CD4-positive, alpha-beta T cell treated with Interleukin-17A for 1 hour (primary cell): ENCODE measurements at places on chromosomes 5 and 9.

- no peak for DNase-seq
These were observed 415.7 kb downstream of the RAB3C start for GRCh38 chr5:58998544-58998943.

DNA sequence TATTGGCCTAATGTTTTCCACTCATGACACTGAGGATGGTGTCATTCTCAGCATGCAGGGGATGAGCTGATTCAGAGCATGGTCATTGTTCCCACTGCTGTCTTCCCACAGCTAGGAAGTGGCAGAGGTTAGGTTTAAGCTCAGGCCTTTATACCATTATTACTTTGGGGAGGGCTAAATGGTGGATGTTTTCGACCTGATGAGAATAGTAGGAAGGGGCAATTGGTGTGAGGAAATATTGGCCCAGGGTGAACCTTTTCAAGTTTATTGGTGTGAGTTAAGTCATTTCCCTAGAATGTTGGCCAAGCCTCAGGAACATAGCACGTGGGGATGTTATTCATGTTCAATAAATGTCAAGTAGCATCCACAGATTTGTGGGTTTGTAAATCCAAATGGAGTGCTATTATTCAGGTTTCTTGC, 59.6 kb downstream of the ARHGAP26 start:
- no peak for DNase-seq

DNA sequence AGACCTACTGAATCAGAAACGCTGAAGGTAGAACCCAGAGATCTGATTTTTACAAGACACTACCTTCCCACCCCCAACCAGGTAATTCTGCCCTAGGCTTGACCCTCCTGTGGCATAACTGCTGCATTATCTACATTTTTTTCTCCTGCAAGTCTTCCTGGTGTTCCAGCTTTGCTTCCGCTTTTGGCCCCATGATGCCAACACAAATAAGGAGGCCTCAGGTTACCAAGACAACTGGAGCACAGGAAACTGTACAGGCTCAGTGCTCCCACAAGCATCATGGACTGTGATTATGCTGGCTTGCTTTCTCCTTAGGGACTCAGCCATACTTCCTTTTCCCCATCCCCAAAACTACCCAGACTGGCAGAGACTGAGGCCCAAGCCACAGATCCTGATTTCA, 6.6 kb upstream of the MSMP start:
- no peak for DNase-seq

DNA sequence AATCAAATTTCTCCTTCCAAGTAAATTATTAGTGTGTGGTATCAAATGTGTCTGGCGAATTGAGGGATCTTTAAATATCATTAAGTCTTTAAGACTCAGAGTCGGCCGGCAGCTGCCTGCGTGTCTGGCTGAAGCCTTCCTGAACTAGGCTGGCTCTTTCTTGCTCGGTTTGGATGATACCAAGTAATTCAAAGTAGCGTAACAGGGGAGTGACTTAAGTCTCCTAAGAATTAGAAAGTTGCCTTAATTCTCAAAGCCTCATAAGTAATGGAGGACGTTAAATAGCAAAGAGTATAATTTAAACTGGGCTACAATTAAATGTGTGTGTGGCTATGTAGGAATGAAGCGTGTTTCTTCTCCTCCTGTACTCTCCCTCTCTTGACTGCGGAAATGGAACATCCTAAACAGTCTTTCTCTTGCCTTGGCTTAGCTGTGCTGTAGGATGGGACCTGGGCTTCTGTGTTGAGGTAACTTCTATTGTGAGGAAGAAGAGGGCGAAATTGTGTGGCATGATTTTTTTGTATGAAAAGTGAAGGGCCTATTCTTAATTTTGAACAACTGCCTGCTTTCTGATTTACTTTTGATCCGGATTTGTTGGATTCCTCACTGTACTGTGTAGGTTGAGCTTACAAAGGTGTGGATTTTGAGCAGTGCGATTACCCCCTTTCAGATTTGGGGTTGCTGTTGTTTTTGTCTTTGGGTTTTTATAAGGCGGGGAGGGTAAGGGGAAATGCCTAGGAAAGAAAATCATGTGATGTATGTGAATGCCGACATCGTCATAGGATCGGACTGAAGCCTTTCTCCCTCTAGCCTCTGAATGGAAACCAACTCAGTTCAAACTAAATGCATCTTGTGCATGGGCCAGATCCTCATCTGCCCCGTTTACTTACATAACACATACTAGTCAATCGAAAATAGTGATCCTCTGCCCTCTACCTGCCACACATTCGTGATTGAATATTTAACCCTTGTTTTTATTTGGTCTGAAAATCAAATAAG, 29.9 kb downstream of the CPEB4 start:
- peak; percentile 87 for DNase-seq

DNA sequence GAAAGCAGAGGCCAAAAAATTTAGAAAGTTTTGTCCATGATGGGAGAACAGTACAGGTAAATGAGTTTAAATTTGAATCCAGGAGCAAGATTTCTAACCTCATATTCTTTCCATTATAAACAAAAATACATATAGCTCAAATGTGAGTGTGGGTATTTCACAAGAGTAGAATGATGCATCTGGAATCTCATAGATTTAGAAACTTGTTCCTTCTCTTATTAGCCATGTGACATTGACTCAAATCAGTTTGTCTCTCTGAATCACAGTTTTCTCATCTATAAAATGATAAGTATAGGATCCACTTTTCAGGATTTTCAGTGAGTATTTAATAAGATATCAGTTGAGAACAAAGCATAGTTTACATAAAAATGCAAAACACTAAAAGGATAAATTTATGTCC, 436.3 kb upstream of the PAPPA start:
- no peak for DNase-seq

- no peak for DNase-seq
These were observed 250.3 kb upstream of the ZNF608 start for GRCh38 chr5:124996764-124997077.

GRCh38 chr5:115813719-115814118, 2.7 kb downstream of the CDO1 start:
- no peak for DNase-seq

DNA sequence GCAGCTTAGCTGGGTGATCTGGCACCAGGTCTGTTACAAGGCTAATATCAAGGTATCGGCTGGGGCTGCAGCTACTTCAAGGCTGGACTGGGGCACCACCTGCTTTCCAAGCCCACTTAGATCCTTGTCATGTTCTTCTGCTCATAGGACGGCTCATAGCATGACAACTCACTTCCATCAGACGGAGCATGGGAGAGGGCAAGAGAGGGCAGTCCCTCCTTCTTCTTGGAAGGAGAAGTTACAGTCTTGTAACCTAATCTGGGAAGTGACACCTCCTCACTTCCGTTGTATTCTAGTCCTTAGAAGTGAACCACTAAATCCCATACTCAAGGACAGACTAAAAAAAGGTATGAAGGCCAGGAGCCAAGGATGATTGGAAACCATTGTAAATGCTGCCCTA, 258.2 kb downstream of the MAST4 start:
- DNase-seq = no peak

DNA sequence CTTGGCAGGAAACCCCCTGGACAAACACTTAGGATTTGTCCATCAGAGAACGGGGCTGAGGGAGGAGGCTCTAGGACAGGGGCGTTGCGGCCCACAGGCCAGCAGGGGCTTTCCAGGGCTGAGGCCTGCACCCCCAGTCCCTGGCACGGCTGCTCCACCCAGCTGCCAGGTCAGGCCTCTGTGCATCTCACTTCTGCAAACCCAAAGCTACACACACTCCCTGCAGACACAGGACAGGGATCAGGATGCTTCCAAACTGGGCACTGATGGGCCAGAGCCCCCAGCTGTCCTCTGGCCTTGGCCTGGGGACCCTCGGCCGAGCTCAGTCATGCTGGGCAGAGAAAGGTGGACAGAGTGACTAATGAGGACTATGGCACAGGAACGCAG, 106.2 kb upstream of the SARDH start:
- DNase-seq = no peak

GRCh38 chr9:17031546-17031945, 103.3 kb upstream of the CNTLN start:
- no peak for DNase-seq

GRCh38 chr9:14148501-14149103, 165.3 kb downstream of the NFIB start:
- no peak for DNase-seq

- DNase-seq = no peak
These were observed 93.6 kb downstream of the NR3C1 start for GRCh38 chr5:143309661-143310431.

GRCh38 chr9:124799274-124800006, 22.5 kb downstream of the OLFML2A start:
- no peak for DNase-seq

GRCh38 chr5:155768332-155768731, 558.6 kb upstream of the SGCD start:
- peak; percentile 24 for DNase-seq

DNA sequence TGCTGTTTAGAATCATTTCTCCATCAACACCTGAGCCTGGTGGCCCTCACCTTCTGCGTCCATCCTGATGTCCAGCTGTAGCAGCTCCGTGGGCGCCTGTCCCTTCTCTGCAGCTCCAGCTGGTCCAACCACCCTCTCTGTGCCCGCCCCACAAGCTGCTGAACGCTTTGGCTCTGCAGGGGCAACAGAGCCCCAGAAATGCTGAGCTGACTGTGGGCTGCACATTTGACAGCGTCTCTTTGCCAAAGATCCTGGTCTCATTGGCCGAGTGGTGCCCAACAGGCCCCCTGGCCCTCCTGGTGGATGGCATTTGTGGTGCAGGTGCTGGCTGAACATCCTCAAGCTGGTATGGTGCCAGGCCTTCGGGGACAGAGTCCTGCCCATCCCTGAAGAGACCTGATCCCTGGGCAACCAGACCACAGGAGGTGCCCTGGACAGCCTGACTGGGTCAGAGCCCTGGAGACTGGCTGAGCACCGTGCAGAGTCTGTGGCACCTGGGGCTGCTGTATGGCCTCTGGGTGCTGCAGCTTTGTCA, 25.3 kb upstream of the CEP72 start:
- no peak for DNase-seq

- peak; percentile 73 for DNase-seq
These were observed at the start of gene SUSD3 for GRCh38 chr9:93058355-93059010. TSS of gene SUSD3 (plus strand) at chr9:93058701. CDS start at chr9:93058743, 42 bp downstream.

- DNase-seq = no peak
These were observed 80.6 kb downstream of the SH3PXD2B start for GRCh38 chr5:172373680-172374079.

DNA sequence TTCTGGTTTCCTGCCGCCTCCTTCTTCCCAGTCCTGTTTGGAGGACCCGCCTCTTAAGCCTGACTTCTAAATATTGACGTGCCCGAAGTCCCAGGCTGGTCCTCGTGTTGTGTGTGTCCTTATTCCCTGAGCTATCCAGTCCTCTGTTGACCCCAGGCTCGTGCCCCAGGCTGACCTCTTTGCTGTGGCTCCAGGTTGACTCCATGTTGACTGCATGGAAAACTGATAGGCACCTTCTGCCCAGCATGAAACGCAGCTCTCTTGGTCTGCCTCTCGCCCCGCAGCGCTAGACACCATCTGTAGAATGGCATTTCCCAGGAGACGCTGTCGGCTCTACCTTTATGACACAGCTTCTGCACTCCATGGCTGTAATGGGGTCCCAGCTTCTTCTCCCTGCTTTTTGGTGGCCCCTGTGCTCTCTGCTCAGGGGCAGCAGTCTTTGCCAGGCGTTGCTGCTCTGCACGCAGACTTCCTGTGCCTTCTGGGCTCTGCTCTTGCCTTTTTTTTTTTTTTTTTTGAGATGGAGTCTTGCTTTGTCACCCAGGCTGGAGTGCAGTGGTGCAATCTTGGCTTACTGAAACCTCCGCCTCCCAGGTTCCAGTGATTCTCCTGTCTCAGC, 28.4 kb downstream of the EHMT1 start:
- no peak for DNase-seq

DNA sequence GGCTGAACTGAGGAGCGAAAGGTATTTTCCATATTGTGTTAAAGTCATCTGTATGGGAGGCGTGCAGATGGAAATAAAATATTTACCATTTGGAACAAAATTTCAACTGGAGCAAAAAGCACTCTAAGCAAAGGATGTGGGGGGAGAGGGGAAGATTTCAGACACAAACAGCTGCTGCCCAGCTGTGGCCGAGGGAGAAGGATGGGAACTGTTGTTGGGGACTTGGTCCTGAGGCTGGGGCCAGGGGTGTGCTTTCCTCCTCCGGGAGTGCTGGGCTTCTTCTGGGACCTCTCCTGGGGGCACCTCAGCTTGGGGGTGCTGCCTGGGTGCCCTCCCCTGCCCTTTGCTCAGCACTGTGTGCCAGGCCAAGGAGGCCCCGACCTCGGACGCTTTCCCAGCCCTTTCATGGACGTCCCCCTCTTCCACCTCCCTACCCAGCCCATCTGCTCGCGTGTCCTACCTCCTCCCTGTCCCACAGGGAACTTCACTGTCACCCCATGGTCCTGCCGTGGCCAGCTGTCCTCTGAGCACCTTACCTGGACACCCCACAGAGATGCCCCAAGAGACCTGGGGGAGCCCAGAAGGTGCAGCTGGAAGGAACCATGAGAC, 101.9 kb upstream of the COL5A1 start:
- DNase-seq = no peak

DNA sequence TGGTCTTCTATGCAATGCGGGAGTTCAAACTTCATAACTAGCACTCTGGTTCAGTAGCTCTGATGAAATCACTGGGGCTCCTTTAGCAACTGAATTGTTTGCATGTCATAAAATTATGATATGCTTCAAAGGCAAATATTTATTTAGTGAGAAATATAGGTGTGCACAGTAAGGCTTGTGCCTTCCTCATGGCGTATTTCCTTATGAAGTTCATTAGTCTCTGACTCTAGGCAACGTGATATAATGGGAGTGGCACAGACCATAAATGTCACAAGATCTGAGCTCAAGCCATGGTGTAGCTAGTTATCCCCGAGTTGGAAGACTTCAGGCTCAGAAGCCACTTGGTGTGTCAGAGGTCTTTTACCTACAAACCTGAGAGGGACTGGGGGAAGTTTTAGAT, 35.5 kb downstream of the PIP5K1B start:
- no peak for DNase-seq

DNA sequence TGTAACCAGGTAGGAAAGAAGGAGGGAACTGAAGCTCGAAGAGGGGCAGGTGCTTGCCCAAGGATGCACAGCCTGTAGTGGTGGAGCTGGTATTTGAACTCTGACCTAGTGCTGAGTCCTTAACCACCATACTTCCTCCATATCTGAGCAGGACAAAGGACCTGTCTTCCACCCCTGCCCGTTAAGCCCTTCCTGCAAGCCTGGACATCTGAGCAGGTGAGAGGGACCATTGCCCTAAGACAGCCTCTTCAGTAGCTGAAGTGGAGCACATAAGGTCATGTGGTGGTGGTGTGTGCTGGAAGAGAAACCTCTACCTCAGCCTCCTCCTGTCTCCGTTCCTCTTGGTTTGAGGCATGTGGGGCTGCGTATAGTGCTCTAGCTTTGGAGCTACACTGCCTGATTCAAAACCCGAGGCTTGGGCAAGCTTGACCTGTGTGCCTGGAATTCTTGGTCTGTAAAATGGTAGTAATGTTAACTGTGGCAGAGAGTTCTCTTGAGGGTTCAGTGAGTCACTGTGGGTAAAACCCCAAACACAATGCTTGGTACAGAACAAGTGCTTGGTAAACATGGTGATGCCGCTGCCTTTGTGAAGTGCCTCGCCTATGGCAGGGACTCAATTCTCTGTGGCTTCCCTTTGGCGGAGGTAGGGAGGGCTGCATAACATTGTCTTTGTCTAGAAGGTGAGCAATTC, 7.4 kb downstream of the GALNT10 start:
- DNase-seq = peak; percentile 65
